Activated CD4-positive, alpha-beta memory T cell treated with anti-CD3 and anti-CD28 coated beads, Interleukin-2, amount 10 ng/mL, durations not matched to agents 7 days and 5 days (primary cell): ENCODE measurements at places on chromosomes 2 and 18. TPM values are rescaled to one million over a fixed set of nuclear protein-coding genes. Genes with fewer than 3 reads are reported as not detected.

NCOA1 gene
- total RNA-seq: 16.6 TPM

TM4SF20 gene
- not detected for total RNA-seq

DNA sequence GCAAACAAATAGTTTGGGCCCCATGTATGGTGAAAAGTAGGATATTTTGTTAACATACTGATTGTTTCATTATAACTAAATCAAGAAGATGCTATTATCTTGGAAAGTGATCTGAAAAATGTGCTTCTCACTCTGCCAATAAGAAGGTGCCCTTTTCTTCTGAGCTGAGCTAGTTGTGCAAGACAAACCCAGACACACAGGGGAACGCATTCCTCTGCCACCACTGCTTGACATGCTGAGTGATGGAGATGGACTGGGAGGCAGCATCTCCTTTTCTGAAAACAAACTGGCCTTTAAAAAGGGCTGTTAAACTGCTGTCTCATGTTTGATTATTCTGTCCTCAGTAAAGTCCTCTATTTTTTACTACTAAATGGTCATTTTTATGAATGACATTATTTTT, 1989.9 kb upstream of the CELF4 start:
- DNase-seq: no peak

DNA sequence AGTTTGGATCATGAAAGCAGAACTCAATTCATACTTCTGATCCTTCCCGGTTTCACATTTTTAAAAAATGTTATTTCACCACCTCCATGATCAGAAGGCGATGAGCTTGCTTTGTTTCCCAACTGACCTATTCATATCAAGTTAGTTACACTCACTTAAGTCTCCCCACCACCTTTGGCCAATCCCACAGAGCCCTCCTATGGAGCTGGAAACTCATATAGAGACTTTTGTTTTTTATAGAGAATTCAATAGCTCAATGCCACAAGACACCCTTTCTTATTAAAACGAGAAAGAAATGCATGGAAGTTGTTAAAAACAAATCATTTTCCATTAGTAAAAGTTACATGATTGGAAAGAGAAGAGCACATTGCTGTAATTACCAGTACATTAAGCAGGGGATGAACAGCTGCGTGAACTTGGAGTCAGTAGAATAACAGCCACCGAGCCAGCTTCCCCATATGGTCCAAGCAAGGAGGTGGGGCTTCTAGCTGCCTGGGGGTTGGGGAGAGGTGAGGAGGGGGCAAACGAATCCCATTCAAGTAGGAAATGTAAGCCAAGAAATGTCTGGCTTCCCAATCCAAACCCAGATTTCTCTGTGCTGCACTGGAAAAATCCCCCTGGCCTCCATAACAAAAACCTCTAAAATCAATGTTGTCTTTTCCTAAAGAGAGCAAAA, 614.5 kb downstream of the IRS1 start:
- DNase-seq: no peak

GRCh38 chr18:23540867-23541266, 37.6 kb downstream of the RMC1 start:
- peak; percentile 40 for DNase-seq
